Left ventricle myocardium inferior (tissue), 1 donor: ENCODE measurements at places on chromosomes 7 and 10.

- DNase-seq = no peak
Measured at GRCh38 chr7:122988333-122988732, 7.2 kb downstream of the TAS2R16 start.

- no peak for DNase-seq
Measured at GRCh38 chr10:88042160-88043100, 179.0 kb downstream of the PTEN start.

DNA sequence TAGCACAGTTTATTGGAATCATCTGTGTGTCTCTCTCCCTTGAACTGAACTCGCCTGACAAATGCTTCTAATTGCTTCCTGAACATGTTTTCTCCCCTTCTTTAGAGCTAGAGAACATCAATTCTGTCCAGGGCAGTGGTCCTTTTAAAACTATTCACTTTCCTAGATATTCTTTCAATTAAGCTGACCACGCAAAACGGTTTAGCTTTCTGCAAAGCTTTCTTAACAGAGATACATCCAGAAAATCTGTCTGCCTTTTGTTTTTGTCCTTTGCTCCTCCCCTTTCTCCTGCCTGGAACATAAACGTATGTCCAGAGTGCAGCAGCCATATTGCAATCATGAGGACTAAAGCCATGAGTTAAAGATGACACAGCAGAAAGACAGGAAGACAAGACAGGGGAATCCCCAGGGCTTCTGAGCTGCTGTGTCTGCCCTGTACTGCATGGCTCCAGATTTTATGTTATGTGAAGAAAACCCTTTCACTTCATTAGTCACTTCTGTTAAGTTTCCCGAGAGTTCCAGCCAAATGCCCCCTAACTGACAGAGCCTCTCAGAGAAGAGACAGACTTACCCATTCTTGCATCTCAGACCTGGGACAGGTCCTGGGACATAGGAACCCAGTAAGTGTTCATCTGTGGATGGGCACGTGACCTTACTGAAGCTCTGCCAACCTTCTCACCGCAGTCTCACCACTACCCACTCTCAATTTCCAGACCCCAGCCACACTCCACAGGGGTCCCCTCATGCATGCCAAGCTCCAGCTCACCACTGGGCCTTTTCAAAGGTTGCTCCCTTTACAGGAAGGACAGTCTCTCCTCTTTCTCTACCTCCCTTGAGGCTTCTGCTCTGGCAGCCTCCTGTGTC is 35.0 kb upstream of the CPXM2 start:
- DNase-seq = no peak

DNA sequence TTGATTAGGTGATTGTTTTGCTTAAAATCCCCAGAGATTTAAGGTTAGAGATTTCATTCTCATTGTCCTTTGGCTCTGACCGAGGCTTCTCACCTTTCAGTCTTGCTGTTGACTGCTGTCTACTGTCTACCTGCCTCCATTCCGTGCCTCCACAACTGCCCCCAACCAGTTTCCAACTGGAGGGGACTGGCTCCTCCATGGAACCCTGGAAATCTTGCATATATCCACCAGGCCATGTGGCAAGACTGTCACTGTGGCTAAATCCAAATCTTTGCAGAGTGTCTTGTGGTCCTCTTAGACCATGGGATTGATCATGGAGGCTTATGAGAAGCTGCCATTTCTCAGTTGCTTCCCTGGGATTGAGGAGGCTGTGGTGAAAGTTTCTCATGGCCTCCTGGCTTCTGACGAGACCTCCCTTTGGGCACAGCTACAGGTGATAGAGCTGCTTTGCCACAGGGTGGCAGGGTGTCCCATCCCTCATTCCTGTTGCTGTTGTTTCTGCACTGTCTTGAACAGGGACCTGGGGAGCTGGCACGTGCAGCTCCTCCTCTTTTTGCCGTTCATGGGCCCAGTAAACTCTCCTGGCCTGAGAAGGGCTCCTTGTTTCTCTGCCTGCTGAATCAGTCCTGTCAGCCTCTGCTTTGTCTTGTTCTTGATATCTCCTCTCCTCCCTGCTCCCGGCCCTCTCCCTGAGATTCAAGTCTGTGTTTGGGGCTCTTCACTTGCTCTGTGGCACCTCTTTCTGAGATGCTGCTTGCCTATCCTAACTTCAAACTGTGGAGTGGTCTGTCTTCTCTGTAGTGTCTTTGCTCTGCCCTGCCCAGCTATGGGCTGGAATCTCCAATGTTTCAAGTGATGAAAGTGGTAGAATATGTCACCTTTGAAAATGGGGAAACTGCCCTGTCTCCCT is 63.6 kb upstream of the IGFBP3 start:
- DNase-seq = no peak

DNA sequence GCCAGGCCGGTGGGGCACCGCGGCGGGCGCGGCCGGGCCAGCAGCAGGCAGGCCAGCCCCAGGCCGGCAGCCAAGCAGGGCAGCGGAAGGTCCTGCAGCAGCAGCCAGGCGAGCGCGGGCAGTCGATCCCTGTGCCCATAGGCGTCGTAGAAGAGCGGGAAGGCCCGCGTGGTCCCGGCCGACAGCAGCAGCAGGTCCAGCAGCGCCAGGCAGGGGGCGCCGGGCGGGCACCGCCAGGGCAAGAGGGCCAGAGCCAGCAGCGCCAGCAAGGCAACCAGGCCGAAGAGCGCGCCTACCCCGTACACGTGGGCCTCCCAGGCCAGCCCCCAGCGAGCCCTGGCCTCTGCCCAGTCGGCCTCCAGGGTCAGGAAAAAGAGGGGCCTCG is 8.4 kb upstream of the RBM28 start:
- peak; percentile 39 for DNase-seq
